ENCODE measurements at places on chromosomes 16 and 17. TPM values are rescaled to one million over a fixed set of nuclear protein-coding genes. Genes with fewer than 3 reads are reported as not detected.

KREMEN2 gene
- total RNA-seq = not detected

CCDC40 gene
- total RNA-seq = 1.5 TPM

DHRS7C gene
- not detected for total RNA-seq

NDEL1 gene
- total RNA-seq = 74.5 TPM

AHSP gene
- total RNA-seq = not detected

ANKRD40CL gene
- not detected for total RNA-seq

KRTAP16-1 gene
- not detected for total RNA-seq

BICDL2 gene
- total RNA-seq = 0.16 TPM

TNK1 gene
- total RNA-seq = under 0.01 TPM

Data from cardiac atrium fibroblast (primary cell).